Fibroblast of upper back skin (primary cell): ENCODE measurements at places on chromosomes 6 and 20.

DNA sequence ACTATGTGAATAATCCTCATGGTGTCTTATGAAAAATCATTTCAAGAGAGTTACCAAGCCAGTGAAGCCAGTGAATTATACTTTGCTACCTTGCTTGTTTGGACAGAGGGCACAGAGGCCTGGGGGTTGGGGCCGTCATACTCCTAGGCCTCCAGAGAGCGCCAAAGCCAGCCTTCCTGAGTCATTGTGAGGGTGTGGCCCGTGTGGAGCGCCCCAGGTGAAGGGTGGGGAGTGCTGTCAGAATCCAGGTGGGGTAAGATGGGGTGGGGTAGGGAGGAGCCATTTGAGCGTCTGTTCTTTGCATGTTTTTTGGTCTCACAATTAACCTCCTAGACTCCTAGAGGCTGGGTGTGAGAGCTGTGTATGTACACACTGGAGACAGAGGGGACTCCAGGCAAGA is 71.1 kb downstream of the PERP start:
- DNase-seq: no peak

DNA sequence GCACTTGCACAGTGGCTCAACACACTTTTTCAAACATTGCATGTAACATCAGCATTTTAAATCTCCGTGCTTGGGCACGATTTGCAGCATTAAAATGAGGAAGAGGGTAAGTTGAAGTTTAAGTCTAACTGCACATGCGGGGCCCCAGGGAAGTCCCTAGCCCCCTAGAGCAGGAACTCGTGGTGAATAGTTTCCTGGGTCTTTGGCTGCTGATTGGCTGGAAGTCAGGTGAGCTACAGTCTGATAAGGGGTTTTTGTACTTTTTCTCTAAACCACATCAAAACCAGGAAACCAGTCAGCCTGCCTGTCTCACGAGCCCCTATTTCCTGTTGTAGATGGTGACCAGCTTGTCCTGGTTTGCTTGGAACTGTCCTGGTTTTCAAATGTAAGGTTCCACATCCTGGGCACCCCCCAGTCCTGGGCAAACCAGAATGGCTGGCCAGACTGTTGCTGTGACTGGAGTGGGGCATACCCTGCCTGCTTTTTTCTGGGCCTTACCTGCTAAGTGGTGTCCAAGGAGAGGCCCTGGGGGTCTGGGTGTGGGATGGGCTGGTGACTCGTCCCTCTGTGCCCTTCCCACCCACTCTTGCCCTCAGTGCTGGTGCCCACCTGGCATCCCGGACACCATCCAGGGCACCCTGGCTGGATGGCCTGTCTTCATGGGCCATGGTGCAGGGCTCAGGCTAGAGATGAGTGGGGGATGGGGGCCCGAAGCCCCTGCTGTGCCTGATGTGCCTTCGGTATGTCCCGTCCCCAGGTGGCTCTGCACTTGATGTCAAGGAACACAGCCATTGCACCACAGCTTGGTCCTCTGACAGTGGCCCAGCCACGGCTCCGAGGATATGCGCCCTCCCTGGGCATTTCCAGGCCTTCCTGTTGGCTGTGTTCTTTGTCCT is 31.8 kb downstream of the SUN5 start:
- no peak for DNase-seq

GRCh38 chr20:53662595-53662994 is 69.0 kb upstream of the ZNF217 start:
- DNase-seq: no peak

- no peak for DNase-seq
These were observed 18.9 kb downstream of the SYTL3 start for GRCh38 chr6:158668707-158669103.

DNA sequence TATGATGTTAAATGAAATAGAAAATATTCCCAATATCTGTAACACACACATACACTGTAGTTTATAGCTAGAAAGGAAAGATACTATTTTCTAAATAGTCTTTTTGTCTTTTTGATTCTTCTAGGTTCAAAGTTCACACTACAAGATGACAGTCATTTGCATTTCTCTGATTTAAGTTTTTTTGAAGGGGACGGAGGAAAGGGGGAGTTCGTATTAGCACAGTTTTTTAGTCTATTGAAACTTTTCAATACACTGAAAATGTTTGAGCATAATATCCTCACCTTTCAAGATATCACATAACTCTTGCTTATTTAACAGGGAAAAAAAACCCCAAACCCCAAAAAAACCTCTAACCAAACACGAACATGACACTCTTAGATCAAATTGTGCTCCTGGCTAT is 68.1 kb downstream of the BMP2 start:
- DNase-seq: no peak
